GM10248 (cell line): ENCODE measurements at places on chromosomes 5 and 9.

GRCh38 chr9:135015565-135015964 lies 71.9 kb upstream of the OLFM1 start:
- no peak for DNase-seq

DNA sequence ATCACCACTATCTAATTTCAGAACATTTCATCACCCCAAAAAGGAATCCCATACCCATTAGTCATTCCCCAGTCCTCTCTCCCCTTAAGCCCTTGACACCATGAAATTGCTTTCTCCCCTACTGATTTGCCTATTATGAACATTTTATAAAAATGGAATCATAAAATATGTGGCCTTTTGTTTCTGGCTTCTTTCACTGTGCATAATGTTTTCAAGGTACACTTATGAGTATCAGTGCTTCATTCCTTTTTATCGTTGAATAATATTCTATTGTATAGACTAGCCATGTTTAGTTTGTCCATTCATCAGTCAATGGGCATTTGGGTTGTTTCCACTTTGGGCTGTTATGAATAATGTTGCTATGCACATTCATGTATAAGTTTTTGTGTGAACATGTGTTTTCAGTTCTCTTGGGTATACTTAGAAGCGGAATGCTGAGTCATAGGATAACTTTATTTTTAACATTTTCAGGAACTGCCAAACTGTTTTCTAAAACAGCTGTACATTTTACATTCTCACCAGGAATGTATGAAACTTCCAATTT lies 40.4 kb upstream of the FGF1 start:
- DNase-seq, result no peak

GRCh38 chr9:127876026-127876763 lies 1.3 kb downstream of the AK1 start:
- DNase-seq, result no peak

- peak; percentile 36 for DNase-seq
Observed at GRCh38 chr5:95284572-95285408, at the start of gene MCTP1. Gene MCTP1, minus strand, starts transcription at chr5:95285094.

DNA sequence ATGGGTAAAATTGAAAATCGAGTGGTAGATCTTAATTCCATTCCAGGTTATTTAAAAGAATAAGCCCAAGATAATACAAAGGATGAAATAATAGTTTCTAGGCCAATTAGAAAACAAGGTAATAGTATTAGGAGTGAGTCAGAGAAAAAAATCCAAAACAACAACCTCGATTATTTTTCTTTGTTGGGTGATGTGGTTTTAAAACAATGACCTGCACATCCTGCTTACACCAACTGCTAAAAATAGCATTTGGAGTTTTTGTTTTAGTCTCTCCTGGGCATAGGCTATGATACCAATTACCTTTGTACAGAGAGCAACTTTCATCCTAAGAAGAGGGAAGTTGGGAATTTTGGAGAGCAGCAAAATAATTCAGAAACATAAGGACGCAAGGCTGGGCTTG lies 101.7 kb upstream of the MYO10 start:
- DNase-seq, result no peak

DNA sequence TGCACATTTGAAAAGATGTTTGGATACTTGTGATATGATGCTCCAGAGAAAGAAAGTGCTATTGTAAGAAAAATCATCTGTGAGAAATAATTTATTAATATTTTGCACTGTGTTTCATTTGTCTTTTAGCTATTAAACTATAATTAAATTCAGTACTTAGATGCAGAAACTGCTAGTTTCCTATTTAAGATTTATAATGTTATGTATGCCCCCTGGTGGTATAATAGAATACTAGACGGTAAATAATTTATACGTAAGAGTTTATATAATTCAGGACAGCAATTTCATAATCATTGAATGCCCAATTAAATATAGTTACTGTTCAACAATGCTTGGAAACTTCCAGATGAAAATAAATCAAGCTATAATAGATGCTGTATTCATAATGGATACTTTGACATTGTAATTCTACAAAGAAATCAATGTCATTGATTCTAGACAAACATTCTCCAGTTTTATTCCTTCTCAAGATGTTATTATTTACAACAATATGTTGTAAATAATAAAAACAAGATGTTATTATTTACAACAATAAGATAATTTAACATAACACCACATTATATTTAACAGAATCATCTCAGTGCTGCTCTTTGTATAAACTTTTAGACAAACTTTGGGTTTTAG lies 101.0 kb downstream of the TMEM232 start:
- DNase-seq, result no peak

DNA sequence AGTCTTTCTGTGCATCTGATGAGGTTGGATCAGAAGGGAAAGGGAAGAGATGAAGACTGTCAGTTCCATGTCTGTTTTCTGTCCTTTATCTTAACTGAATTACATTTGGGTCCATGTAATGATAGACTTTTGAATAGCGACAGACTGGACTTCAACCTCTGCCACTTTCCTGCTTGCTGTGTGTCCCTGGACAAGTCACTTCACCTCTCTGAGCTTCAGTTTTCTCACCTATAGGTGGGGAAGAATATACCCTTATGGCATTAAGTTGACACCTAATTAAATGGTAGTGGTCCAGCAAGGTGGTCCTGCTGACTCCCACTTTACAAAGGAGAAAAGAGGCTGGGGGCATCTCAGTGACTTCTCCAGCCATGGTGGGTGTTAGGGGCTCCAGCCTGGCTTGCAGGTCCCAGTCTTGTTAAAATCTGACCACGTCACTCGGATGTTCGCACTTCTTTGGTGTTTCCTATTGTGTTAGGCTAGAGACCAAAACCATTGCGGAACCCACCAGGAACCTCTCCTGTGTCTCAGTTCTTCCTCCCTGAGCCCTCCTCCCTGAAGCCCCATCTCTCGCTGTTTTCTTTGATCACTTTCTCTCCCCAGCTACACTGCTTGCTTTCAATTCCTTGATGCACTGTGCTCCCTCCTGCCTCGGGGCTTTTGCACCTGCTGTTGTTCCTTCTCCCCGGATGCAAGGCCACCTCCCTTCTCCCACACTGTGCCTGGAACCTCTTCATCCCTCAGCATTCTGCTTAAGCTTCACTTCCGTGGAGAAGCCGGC lies 256.5 kb downstream of the NSG2 start:
- peak; percentile 4 for DNase-seq

GRCh38 chr5:38117784-38118479 lies 140.4 kb upstream of the EGFLAM start:
- DNase-seq, result no peak

DNA sequence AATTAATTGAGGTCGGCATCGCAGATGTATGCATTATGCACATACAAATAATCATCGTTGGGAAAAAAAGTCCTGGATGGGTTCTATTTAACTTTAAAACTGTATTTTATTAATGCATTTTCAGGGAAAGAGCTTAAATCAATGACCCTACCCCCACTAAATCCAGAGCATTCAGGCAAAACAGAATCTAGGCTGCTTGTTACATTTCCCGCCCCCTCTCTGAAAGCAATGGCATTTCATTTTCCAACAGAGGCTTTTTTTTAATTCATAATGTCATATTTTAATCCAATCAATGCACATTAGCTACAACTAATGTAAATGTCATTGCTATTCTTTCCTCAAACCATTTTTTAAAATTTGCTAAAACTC lies 117.4 kb upstream of the GRIA1 start:
- DNase-seq, result no peak

- no peak for DNase-seq
Observed at GRCh38 chr5:14463629-14464028, 118.0 kb upstream of the OTULINL start.

DNA sequence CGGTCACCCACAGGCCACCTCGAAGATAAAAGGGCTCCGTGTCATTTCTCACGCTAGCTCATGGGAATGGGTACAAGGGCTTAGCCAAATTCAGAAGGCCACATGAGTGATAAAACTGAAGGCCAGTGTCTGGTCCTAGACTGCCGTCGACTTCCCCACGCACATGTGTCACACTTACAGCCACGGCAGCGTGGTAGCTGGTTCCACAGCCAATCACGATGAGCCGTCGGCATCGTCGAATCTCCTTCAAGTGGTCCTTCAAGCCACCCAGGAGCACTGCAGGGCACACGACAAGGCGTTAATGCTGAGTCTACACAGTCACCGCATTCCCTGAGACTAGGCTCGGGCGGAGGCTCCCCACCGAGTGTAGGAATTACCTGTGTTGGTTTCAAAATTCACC lies 24.7 kb upstream of the MAPK9 start:
- no peak for DNase-seq

- no peak for DNase-seq
Observed at GRCh38 chr9:133775951-133776905, 38.1 kb upstream of the SARDH start.

- DNase-seq, result no peak
Observed at GRCh38 chr5:168273056-168273980, 18.1 kb upstream of the WWC1 start.

DNA sequence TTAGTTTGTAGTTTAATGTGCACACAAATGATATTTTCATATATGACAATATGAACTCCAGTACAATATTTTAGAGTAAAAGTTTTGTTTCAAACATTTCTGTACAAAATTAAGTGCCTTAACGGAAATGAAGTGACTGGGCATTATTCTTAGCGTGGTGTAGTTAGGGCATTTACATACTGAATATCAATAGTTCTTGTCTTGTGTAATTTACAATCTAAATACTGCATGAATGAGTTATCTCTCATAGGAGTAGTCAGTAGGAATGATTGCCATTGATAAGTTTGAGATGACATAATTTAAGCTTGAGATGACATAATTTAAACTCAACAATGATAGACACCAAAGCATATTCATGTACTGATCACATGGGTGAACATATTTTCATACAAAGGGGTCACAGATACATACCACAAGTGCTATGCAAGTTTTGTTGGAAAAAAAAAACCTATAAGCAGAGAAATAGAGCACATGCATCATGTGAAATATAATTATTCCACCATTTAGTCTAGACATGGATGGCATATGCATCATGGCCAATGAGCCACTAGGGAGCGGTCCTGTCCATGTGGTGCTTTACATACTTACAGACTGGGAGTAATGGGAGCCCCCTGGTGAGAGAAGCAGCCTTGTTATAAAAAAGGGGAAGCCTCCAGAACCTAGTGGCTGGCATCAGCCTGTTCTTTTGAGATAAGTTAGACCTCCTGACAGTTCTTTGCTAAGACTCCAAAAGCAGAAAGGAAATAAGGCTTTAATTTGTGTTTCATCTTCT lies 1523.9 kb downstream of the MAT2B start:
- no peak for DNase-seq

- no peak for DNase-seq
Observed at GRCh38 chr9:14565352-14566016, 127.7 kb downstream of the ZDHHC21 start.

DNA sequence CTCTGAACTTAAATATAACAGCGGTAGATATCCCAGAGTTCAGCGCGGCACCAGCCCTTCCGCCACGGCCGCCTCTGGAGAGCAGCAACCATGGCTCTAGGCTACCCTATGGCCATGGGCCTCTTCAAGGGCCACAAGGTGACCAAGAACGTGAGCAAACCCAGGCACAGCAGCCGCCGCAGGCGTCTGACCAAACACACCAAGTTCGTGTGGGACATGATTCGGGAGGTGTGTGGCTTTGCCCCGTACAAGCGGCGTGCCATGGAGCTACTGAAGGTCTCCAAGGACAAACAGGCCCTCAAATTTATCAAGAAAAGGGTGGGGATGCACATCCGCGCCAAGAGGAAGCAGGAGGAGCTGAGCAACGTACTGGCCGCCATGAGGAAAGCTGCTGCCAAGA lies 229.0 kb downstream of the ACTL7B start:
- no peak for DNase-seq

GRCh38 chr9:70998962-70999361 lies 122.5 kb downstream of the TRPM3 start:
- no peak for DNase-seq

GRCh38 chr5:11857391-11857790 lies 46.9 kb downstream of the CTNND2 start:
- DNase-seq, result no peak

GRCh38 chr9:98590101-98590500 lies 118.6 kb downstream of the GABBR2 start:
- no peak for DNase-seq

DNA sequence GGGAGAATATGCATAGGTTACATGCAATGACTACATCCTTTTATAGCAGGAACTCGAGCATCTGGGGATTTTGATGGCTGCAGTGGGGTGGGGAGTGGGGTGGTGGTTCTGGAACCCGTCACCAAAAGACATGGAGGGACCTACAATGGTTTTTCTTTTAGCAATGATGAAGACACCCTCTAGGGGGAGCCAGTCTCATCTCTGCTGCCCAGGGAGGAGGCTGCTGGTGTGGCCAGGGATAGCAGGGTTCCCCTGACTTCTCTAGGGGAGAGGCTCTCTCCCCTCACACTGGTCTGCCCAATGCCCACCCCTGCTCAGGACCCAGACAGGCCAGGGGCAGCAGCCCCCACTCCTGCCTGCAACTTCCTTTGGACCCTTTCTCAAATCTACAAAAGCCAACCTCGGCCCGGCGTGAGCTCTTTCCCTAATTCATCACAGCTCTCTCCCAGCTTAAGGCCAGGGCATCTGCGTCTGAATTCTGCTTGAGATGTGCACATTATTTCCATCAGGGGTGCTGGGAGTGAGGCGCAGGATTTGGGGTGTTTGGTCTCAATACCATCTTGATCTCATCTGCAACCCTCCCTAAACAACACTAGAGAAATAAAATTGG lies 73.6 kb upstream of the RETREG1 start:
- DNase-seq, result peak; percentile 63

DNA sequence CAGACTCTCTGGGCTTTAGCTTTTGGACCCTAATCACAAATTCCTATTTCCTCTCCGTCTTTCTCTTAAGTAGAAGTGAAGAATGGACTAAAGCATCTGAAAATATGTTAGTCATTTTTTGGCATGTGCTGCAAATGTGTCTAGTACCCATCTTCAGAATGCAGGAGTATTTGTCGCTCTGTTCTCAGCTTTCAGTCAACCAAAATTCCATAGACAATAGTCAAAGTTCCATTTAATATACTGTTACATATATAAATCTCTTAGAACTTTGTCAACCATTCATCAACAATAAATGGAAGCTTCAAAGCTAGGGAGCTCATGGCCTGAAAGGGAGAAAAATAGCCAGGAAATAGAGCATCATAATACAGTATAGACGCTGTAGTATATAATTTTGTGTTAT lies 509.4 kb downstream of the BNC2 start:
- no peak for DNase-seq

DNA sequence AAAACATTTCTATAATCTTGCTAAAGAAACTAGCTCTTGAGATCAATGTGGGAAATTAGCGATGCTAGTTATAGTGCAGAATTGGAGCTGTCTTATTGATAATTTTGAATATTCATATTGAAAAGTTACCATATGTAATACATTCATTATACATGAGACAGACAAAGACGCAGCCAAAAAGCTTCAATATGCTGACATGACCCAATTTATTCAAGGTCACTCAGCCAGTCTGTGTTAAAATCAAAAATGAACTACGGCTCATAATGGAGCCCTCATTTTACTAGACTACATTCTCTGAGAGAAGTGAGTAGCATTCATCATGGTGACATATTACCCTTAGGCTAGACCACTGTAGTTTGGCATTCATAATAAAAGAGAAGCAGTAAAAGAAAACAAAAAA lies 107.3 kb upstream of the GABRG2 start:
- no peak for DNase-seq

- no peak for DNase-seq
Observed at GRCh38 chr9:101791938-101792337, 53.5 kb upstream of the GRIN3A start.

GRCh38 chr5:146561711-146562110 lies 45.7 kb upstream of the GPR151 start:
- DNase-seq, result no peak

GRCh38 chr9:135376511-135377265 lies 102.9 kb upstream of the PPP1R26 start:
- no peak for DNase-seq

- DNase-seq, result no peak
Observed at GRCh38 chr5:124538191-124538590, 208.2 kb downstream of the ZNF608 start.
